ENCODE measurements at places on chromosomes 12 and 14.

- DNase-seq: no peak
Measured at GRCh38 chr14:24059841-24060388, 8.1 kb downstream of the CARMIL3 start.

DNA sequence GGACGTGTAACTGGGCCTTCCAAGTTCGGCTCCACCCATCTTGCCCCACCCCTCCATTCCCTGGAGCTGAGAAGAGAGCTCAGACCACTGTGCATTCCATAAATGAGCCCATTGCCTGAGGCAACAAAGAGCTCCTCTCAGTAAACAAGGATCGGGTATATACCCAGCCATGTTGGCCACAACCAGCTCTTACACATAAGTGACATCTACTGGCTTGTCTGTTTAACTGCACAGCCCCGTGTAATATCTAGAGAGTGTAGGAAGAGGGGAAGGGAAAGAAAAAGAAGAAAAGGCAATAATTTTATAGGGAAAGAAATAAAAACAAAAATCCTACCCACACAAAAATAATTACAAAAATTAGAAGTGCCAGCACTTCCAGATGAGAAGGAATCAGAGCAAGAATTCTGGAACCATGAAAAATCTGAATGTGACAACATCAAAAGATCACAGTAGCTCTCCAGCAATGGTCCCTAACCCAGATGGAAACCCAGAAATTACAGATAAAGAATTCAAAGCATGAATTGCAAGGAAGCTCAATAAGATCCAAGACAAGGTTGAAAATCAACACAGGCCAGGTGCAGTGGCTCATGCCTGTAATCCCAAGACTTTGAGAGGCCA lies 308.1 kb downstream of the RPAP3 start:
- DNase-seq: peak; percentile 19

GRCh38 chr12:101172316-101172715 lies 37.7 kb downstream of the SLC5A8 start:
- no peak for DNase-seq

GRCh38 chr12:57235728-57236131 lies 6.2 kb downstream of the SHMT2 start:
- no peak for DNase-seq

Measured in NCI-H774 (cell line).